Retinal pigment epithelial cell (primary cell): ENCODE measurements at places on chromosomes 12 and 14.

- no peak for DNase-seq
These were observed 184.5 kb downstream of the RBM19 start for GRCh38 chr12:113781415-113782198.

- DNase-seq = no peak
These were observed 72.2 kb upstream of the NAP1L1 start for GRCh38 chr12:76156726-76157125.

GRCh38 chr12:34406996-34407300, 384.7 kb downstream of the ALG10 start:
- no peak for DNase-seq

- no peak for DNase-seq
These were observed 6.3 kb downstream of the MSI1 start for GRCh38 chr12:120362516-120363273.

GRCh38 chr14:101760138-101761011, 1.1 kb upstream of the PPP2R5C start:
- peak; percentile 92 for DNase-seq

DNA sequence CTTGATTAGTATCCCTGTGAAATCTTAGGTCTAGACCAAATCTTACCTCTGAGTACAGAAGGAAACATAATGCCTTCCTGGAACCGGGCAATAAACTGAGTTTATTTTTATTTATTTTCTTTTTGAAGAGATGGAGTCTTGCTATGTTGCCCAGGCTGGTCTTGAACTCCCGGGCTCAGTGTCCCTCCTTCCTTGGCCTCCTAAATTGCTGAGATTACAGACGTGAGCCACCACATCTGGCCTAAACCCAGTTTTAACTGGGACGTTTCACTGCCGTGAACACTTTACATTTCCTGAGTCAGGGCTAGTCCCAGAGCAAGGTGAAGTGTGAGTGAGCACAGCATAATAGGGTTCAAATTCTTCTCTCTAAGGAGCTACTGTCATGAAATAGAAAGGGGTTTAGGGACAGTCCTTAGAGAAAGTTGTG, 671 bp downstream of the GUCY2C start:
- DNase-seq = no peak

DNA sequence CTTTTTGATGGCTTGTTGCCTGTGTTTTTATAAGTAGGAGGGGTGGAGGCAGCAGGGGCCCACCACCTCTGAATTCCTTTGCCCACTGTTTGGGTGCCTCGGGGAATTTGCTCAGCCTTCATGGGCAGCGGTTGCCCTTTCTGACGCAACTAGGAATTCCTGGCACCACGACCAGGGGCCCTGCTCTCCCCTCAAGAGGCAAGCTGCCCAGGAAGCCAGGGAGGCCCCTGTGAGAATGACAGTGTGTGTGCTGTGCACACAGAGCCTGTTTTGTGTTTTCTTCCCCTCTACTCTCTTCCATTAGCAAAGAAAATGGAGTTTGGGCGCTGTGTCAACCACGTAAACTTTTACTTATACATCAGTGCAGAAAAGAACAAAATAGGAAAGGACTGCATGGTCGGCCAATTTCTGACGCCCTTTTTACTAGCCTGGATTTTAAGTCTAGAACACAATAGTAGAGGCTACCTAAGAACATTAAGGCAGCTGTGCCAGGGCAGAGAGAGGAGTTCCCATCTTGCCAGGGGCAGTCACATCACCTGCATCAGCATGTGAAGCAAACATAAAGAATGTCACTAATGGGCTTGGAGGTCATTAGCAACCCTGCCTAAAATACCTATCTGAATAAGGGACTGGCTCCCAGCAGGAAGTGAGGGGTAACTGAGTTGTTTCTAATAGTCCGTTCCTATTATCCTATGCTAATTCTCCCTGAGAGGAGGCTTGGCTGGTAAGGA, 17.9 kb upstream of the PTGR2 start:
- peak; percentile 73 for DNase-seq

- no peak for DNase-seq
These were observed 93.4 kb upstream of the HOXC13 start for GRCh38 chr12:53844994-53845844.

DNA sequence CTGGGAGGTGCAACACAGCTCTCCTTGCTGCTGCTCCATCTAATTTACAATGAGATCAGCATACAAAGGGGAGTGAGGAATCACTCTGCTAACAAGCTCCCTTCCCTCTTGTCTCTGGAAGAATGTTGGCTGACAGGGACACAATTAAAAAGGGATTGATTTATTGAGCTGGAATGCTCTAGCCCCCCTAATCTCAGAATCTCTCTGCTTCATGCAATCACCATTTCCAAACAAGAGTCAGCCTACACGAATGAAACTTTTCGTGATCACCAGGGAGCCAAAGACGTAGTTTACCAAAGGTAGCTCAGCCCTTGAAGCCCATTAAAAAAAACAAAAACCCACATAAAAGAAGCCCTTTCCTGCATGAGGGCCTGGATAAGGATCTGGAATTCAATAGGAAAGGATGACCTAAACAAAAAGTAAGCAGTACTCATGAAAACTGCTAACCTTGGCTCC, 223.8 kb downstream of the C12orf75 start:
- no peak for DNase-seq

DNA sequence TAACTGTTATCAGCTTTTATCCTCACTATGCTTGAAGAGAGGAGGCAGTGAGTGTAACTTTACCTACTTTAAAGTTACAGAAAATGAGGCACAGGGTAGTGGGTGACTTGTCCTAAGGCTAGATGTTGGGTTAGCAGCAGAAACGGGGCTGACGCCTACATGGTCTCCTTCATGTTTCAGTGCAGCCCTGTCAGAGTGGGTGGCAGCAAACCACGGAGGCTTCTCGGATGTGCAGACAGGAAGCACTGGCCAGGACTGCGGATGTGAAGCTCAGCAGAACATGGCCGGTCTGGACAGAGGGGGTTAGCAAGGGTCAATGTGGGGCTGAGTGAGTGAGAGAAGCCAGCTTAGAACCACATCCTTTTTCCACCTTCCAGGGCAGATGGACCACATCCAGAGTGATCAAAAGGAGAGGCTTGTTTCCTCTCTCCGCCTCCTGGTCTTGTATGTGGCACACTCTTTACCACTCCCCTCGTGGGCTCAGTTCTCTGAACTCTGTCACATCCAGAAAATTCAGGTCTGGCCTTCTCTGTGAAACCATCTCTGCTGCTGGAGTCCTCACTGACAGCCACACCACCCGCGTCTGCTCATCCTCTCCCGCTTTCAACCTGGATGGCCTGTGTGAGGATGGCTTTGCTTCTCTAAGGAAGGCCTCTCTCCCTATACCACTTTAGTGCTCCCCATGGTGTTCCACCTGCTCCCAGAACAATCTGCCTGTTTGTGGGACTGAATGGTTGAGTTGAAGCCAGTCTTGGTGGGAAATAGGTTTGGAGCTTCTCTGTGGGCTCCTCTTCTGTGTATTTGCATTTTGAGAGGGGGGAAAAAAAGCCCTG, 14.1 kb downstream of the SUSD6 start:
- DNase-seq = no peak

- no peak for DNase-seq
These were observed 42.3 kb downstream of the HSP90AA1 start for GRCh38 chr14:102044566-102044965.

DNA sequence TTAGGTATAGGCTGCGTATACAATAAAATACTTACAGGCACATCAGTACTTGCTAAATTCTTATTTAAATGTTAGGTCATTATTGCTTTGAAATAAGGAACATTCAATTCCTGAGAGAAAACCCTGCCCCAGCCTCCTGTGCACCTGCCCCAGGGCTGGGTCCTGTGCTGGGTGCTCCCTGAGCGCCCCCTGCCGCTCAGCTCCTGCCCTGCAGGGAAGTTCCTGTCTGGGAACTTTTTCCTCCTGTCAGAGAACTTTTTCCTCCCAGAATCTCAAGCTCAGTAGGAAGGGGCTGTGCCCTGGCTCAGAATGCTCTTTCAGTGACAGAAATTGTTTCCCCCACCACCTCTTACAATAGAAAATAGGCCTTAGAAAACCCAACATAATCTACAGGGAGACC, 751.1 kb downstream of the TMEM121 start:
- no peak for DNase-seq

DNA sequence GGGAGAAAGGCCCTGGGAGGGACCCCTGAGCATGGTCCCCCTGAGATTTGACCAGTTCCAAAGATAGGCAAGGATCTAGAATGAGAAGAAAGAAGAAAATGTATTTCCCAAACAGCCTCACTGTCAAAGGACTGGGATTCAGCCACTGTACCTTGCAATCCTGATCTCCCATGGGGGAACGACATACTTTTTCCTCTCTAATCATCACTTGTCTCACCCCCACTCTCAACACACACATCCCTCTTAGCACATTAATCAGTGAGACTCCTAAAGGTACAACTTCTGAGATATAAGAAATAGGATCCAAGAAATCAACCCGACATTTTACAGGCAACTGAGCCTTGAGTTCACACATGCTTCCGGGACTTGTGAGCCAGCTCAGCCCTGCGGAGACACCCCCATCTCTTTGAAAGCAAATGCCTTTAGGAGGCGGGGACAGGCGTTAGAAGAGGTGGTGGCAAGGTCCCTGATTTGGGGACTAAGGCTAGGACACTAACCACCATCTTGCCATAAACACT, 1.4 kb downstream of the MAP3K9 start:
- DNase-seq = no peak

DNA sequence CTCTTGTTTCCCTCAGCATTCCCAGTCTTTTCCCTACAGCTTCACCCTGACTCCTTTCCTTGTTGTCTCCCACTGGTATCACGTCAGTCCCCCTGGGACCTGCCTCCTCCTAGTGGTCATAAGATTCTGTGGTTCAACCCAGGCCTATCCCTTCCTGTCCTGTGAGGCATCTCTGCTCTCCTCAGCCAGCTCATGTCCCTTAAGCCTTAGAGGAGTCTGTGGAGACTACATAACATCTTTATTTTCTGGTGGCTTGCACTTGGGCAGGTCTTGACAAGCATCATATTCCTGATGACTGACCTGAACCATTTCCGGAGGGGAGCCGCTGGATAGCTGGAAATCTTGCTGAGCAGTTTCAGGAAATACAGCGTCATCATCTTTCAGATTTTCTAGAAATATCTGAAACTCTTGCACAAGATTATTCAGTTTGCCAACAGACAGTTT, 688 bp downstream of the C12orf71 start:
- DNase-seq = no peak

DNA sequence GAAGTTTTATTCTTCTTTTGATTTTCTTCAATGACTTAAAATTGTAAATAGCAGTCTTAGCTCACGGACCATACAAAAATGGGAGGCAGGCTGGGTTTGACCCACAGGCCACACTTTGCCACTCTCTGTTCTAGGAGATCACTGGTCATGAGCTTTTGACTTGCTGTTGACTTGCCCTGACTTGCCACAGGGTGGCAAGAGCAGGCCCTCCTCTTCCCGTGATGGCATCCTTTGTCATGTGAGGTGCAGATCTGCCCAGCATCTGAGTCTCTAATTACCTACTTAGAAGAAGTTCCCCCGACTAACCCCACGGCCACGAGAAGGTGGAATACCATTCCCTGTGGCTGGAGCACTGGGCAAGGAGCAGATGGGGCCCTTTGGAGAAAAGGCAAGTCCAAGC, 81.0 kb upstream of the SCAF11 start:
- DNase-seq = no peak

GRCh38 chr12:234891-235415, 21.0 kb upstream of the SLC6A12 start:
- DNase-seq = no peak

- DNase-seq = no peak
These were observed 22.3 kb downstream of the DYRK4 start for GRCh38 chr12:4584281-4584680.

DNA sequence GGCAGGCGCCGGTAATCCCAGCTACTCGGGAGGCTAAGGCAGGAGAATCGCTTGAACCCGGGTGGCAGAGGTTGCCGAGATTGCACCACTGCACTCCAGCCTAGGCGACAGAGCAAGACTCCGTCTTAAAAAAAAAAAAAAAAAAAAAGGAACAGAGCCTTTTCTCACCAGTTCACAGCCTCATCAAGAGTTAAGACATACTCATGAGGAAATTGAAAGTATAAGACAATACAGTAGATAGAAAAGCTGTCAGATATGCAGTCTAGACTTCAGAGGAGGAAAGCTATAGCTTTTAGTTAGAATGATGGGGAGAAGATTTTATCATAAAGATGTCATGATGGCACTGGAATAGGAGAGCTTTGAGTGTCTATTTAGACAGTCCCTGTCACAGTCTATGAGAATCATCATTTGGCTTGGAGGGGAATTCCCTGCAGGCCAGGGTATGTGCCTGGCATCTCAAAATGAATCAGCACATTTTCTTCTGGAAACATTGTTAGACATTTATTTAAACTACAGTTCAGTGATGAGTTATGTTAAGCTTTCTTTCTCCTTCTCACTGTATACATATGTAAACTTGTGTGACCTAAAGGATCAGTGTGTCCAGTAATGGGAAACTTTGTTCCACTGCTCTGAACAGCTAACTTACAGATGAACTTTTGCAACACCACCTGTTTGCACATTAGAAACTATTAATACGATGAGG, 2.9 kb upstream of the RAB35 start:
- no peak for DNase-seq

DNA sequence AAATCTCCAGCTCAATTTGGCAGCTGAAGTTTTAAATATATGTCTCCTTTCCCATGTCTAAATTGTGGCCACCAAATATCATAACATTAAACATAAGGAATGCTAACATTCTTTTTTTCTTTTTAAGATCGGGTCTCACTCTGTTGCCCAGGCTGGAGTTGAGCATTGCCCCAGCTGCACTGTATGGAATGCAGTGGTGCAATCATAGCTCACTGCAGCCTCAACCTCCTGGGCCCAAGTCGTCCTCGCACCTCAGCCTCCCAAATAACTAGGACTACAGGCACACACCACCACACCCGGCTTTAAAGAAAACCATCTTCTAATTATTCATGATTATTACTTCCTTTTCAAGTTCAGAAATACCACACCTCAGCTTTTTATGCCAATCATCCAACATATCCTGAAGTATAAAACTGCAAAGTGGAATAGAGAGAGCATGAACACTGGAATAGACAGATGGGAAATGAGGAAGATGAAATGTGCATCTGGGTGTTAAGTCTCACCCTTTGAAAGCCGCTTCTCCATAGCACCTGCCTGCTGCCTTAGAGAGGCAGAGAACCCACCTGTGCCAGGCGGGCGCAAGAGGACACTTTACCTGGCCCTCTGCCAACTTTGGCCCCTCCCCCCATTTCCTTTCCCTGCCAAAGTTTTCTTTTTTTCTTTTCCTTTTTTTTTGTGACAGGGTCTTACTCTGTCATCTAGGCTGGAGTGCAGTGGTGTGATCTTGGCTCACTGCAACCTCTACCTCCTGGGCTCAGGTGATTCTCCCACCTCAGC, 2.8 kb upstream of the EML1 start:
- DNase-seq = no peak

DNA sequence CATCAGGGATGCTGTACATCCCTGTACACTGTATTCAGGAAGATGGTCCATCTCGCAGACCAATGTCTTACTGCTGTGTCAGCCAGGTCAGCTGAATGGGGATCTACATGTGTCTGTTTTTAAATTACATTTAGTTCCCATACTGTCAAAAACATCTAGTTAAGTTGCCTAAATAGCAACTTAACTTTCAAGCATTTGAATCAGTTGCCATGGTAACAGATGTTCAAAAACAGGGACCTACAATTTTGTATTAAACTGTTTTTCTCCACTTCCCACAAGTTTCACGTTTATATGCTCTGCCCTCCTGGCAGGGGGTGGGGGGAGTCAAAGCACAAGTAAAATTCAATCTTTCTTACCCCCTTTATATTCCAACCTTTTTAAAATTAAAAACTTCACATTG, 38.3 kb downstream of the C12orf42 start:
- DNase-seq = no peak

GRCh38 chr12:91923864-91924263, 221.8 kb downstream of the BTG1 start:
- no peak for DNase-seq

GRCh38 chr14:94291159-94291905, 1.7 kb downstream of the SERPINA10 start:
- no peak for DNase-seq
